ENCODE measurements at places on chromosomes 11 and 22. TPM values are rescaled to one million over a fixed set of nuclear protein-coding genes. Genes with fewer than 3 reads are reported as not detected.

Gene TIRAP
- total RNA-seq, result 7.8 TPM

Gene YAP1
- total RNA-seq, result 148 TPM

Gene CD3D
- not detected for total RNA-seq

Gene TUBA8
- 0.32 TPM for total RNA-seq

Gene TRIM51
- not detected for total RNA-seq
